Right ventricle myocardium inferior (tissue), 1 donor: ENCODE measurements at places on chromosomes 7 and 10. TPM values are rescaled to one million over a fixed set of nuclear protein-coding genes. Genes with fewer than 3 reads are reported as not detected.

UTF1 gene
- not detected for total RNA-seq

DNA sequence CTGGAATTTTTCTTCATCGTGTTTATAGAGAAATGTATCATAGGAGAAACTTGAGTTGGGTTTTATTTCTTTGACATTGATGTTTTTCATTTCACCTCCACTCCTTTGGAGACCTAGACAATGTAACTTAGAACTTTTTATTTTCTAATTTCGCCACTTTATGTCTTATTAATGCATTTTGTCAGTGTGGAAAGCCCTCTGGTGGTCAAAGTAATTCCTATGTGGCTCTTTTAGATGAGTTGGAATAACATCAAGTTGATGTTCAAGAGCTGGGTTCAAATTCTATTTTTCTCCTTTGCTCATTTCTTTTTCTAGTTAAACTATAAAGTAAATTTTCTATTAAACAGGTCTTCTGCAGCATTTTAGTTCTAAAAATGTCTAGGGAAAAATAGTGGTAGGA is 478.6 kb downstream of the LRMDA start:
- no peak for DNase-seq

GRCh38 chr7:91812388-91812787 is 68.1 kb downstream of the MTERF1 start:
- DNase-seq: no peak

- no peak for DNase-seq
Measured at GRCh38 chr7:36208997-36209813, 56.2 kb downstream of the EEPD1 start.

DNA sequence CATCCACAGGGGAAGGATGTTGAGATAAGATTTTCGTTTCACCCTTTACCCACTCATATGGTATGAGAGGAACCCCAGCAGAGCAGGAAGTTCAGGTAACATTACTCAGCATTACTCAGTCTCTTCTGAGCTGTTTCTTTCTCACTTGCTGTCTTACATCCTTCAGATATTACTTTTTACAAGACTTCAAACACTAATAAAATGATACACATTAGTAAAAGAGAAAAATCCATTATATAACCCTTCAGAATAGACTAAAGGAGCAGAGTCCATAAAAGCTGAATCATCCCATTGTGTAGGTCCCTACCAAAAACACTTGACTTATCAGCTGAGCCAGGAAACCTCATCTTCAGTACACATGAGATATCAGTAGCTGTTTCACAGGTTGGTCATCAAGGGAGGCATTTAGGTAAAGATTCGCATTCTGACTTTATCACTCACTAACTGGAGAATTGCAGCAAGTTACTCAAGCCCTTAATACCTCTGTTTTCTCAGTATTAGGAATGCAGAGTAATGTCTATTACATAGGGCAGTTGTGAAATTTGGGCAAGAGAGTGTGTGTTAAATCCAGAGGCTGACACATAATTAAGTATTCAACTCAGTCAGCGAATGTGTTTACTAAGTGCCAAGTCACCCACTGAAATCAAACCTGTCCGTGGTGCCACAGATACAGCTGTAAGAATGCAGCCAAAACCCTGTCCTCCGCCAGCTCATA is 44.7 kb downstream of the KLF6 start:
- no peak for DNase-seq

SEMA3D gene
- total RNA-seq: 1.6 TPM

DNA sequence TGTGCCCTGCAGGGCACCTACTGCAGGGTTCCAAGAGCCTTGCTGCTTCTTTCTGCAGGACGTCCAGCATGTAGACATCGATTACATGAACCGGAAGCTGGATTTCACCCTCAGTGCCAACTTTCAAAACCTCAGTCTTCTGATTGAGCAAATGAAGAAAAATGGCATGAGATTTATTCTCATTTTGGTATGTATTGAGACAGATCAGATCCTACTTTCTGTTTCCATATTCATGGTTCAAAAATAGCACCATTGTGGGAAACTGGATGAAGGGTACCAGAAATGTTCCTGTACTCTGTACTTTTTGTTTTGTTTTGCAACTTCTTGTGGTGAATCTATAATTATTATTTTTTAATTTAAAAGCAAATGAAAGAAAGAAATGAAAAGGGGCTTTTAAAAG is 64.1 kb downstream of the MGAM2 start:
- no peak for DNase-seq

GBX1 gene
- 2.4 TPM for total RNA-seq

PLA2G12B gene
- total RNA-seq: 0.27 TPM

DNA sequence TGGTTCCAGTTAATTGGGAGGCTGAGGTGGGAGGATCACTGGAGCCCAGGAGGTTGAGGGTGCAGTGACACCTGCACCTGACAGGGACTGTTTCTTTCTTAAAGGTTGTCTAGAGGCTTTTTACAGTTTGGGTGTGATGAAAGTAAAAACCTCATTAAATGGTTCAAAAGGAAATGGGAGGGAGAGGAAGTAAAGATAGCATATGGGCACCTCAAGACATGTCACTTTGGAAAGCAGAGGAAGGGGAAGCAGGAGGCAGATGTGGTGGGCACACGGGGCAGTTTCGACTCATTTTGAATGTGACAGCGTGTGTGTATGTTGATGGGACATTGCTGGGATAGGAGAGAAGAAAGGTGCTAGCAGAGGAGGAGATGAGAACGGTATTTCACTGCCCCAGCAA is 203.1 kb downstream of the MLLT10 start:
- no peak for DNase-seq

DNA sequence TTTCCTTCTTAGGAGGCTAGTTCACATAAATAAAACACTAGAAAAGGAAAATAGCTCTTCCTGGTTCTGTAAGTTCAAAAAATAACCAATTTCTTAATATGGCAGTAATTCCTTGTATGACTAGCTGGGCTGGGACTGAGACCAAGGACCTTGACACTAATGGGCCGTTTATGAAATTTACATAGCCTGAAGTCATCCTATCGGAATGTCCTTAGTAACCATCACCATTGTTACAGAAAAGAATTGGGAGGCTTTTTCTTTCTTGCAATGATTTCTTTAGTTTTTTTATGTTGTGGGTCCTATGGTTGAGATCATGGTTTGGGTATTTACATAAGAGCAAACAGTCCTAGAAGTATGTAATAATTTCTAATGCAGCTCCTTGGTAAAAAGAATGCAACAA is 87.1 kb upstream of the HDAC9 start:
- DNase-seq: no peak

MGAM2 gene
- 0.11 TPM for total RNA-seq

DNA sequence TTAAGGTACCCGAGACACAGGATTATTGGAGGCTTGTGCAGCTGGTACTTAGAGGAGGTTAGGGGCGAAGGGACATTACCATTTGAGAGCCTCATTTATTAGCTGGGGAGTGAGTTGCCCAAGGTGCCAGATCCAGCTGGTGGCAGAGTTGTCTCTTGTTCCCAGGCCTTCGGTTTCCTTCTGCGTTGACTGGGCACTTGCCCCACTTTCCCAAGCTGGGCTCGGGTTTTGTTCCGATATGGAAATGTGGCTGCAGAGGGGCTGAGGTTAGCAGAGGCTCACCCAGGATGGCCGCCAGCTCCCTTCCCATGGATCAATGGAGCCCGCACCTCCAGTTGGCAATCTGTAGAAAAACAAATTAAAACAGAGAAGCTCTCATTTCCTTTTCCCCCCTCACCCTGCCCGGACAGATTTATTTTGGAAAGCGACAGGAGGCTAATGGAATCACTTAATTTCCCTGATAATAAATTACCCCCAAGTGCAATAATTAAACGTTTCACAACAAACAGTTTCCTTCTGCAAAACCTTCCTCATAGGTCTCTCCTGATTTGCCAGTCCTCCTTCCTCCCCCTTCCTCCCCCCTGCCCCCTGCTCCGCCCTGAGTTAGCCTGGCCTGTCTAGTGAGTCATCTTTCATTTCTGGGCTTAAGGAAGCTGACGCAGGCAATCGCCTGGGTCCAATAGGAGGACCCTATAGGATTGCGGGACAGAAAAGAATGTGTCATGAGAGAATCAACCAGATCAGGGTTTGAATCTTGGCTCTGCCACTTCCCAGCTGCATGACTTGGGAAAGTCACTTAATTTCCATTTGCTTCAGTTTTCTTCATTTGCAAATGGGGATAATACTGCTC is 51.7 kb downstream of the ADRA2A start:
- no peak for DNase-seq

GRCh38 chr10:57963546-57963945 is 304.1 kb downstream of the IPMK start:
- DNase-seq: no peak
